Activated CD4-positive, alpha-beta memory T cell treated with anti-CD3 and anti-CD28 coated beads, Interleukin-2, amount 10 ng/mL, durations not matched to agents 7 days and 5 days (primary cell): ENCODE measurements at places on chromosomes 6 and 20. TPM values are rescaled to one million over a fixed set of nuclear protein-coding genes. Genes with fewer than 3 reads are reported as not detected.

The DYNLT2 gene
- total RNA-seq: 1.7 TPM

The SLC22A2 gene
- not detected for total RNA-seq

The SYNE1 gene
- 85.5 TPM for total RNA-seq

The METTL24 gene
- not detected for total RNA-seq

GRCh38 chr6:85460921-85461797, 11.3 kb downstream of the NT5E start:
- H3K27me3 ChIP-seq: peaks cover 23% of the 10 kb centered on the region
- peak overlapping the region; percentile 81 for H3K27ac ChIP-seq
- no peaks in the 10 kb centered on the region for H3K36me3 ChIP-seq
- DNase-seq: peak; percentile 68
